Activated naive CD4-positive, alpha-beta T cell treated with Interleukin-2 at 50 U/mL for 16 hours (primary cell): ENCODE measurements at places on chromosomes 2 and 18.

DNA sequence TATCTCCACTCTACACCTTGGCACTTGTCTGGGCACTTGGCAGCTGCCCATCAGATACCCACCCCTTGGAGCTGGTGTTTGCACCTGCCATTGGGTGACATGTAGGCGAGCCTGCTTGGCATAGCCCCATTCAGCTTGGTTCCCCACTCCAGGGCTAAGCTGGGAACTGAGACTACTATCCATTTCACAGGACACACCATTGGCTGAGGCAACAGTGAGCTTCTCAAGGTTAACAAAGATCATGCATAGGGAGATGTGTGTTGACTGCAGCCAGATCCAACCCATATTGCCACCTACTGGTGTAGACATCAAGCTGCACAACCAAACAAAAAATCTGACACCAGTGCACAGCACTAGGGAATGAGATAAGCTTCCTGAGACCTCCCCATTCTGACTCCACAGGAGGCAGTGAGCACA, 1389.8 kb upstream of the TMEFF2 start:
- DNase-seq: no peak

- no peak for DNase-seq
These were observed 220.8 kb downstream of the MYCN start for GRCh38 chr2:16161085-16161565.

DNA sequence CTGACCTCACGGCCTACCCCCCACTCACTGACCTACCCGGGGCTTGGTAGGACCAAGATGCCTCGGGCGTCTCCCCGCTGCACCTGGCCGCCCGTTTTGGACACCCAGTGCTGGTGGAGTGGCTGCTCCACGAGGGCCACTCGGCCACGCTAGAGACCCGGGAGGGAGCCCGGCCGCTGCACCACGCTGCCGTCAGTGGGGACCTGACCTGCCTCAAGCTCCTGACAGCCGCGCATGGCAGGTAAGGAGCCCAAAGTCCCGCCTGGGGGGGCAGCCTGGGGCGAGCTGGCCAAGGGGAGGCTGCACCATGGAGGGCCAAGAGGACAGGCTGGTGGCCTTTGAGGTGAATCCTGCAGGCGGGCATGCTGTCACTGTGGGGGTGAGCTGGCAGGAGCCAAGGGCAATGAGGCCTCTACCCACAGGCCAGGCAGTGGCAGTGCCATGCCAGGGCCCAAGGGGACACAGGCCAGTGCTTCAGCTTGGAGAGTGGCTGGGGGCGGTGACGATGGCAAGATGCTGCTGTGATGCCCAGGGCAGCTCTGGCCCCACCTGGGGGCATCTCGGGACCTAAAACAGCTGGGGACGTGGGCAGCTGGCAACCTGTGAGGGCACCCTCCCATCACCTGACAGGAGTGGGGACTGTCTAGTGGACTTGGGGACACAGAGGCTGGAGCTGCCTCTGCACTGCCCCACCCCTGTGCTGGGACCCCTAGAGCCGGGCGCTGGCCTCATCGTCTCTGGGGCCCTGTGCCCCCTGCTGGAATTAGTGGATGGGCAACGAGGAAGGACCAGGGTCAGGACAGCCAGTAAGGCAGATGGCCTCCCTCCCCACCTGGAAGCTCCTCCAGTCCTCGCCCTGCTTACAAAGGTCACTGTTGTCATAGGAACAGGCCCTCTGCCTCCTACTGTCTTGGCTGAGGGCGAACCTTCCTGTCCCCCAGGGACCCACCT, 2.0 kb downstream of the ESPNL start:
- peak; percentile 1 for DNase-seq

DNA sequence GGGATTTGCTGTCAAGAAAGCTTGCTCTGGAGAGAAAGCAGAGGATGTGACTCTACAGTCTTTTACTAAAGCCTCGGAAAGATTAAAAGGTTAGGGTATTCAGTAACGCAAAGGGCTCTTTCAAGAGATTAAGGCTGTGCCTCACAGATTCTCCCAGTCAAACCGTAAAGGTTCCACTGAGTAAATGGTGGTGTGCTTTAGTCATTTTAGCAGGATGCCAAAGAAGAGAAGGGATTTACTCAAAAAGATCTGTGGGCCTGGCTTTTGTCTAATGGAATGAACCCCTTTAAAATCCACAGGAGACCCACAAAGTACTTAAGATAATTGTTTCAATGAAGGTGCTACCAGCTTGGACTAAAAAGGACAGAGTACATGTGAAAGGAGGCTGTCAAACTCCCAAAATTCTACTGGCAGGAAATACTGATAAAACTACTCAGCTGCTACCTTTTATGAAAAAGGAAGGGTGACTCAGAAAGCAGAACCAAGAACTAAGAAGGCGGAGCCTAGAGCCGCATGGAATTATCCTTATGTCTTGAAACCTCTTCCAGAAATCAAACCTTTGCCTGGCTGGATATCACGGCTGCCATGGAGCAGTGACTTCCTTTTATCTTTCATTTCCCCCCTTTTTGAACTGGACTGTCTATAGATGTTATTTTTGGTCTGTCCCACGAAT, 670.2 kb upstream of the ZEB2 start:
- DNase-seq: no peak

DNA sequence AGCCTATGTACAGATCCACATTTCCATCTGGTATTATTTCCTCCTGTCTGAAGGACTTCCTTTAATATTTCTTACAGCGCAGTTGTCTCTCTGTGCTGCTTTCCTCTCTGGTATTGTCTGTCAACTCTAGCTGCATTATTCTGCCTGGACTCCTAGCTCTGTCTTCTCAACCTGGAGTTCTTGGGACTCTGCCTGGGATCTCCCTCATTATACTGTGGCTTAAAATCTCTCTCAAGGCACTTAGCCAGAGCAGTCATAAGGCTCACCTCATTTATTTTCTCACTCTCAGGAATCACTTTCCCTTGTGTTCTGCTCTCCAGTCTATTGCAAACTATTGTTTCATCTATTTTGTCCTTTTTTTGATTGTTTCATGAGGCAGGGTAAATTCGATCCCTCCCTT, 850.4 kb downstream of the ERBB4 start:
- DNase-seq: no peak

- no peak for DNase-seq
These were observed 243.2 kb upstream of the BOD1L2 start for GRCh38 chr18:56903686-56904085.

GRCh38 chr18:9206421-9206820, 69.8 kb downstream of the ANKRD12 start:
- DNase-seq: no peak

DNA sequence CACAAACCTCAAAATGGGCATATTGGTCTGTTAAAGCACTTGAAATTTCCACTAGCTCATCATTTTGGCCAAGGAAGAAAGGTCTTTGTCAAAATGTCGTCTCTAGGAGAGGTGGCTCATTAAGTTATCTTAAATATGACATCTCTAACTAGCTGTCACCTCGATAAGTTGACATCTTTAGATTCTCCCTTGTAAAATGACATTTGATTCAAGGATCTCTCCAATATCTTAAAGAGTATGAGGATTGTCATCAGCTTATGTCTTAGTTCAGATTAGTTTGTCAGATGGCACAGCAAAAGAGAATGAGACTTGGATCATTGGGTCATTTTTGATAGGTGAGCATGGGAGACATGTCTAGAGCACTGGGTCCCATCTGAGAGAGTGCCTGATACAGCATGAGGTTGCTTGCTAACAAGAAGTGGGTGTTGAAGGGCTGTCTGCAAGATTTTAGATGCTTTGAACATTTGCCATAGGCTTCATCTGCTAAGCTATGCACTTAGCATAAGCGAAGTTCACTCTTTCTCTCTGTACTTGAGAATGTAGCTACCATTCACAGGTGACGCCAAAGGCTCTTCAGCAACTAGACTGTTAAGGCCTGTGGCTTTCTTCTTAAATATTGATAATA, 12.9 kb downstream of the PTPRM start:
- DNase-seq: no peak

DNA sequence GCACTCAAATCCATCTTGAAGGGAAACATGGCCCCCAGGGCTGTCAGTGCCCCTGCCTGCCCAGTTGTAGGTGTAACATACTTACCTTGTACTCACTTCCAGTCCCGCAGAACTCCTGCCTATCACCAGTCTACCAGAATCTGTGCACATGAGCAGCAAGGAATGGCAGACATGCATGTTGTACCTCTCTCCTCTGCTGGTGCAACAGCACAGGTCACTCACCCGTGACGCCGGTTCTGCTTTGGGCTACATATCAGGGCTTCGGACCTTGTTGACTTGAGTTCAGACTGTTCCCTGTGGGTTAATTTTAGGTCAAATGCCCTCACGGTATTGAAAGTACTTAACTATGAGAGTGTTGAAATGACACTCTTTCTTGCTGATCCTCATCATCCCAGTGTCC, 215.7 kb downstream of the TPGS2 start:
- no peak for DNase-seq

- no peak for DNase-seq
These were observed 115.2 kb downstream of the ROCK1 start for GRCh38 chr18:20996418-20996817.

- no peak for DNase-seq
These were observed 273.6 kb downstream of the HRH4 start for GRCh38 chr18:24734058-24734457.

GRCh38 chr2:106030287-106031268, 163.5 kb downstream of the UXS1 start:
- peak; percentile 65 for DNase-seq

GRCh38 chr2:45612285-45612684, 1.2 kb upstream of the SRBD1 start:
- no peak for DNase-seq

- DNase-seq: no peak
These were observed 197.6 kb downstream of the LDLRAD4 start for GRCh38 chr18:13416208-13416607.

- no peak for DNase-seq
These were observed 119.3 kb upstream of the TWIST2 start for GRCh38 chr2:238728330-238729260.

DNA sequence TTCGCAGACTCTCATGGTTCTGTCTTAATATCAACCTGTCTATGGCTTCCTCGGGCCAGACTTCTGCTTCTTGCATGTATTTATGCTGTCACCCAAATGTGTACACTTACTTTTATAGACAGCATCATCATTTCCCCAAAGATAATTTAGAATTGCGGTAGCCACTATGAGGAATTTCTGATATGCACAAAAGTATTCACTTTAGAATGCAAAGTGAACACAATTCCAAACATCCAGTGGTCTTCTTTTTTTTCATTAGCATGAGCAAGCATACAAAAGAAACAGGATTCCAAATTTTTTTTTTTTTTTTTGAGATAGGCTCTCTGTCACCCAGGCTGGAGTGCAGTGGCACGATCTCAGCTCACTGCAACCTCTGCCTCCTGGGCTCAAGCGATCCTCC, 21.0 kb upstream of the MCFD2 start:
- no peak for DNase-seq

- DNase-seq: no peak
These were observed 5.8 kb upstream of the TWSG1 start for GRCh38 chr18:9328776-9329175.

- no peak for DNase-seq
These were observed 954.3 kb upstream of the ACVR2A start for GRCh38 chr2:146890491-146890890.

GRCh38 chr2:99734236-99734635, 244.4 kb upstream of the REV1 start:
- DNase-seq: no peak

- DNase-seq: peak; percentile 40
These were observed 600 bp downstream of the RALB start for GRCh38 chr2:120253021-120253882.

DNA sequence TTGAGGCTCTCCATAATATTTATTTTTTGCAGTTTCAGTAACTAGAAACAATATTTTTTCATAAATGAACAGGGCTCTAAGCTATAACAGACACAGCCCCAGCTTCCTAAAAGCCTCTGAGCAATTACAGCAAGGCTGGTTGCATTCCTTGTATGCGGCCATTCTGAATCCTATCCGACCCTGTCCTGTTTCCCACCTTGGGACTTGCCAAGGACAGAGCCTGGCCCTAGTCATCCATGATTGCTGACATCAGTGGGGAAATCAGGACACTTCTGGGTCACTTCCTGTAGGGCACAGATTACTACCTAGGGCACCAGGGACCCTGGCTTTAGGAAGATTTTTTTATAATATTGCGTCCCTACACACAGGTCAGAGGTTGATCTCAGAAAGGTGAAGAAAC, 5.5 kb downstream of the TMEM177 start:
- no peak for DNase-seq

- DNase-seq: no peak
These were observed 119.2 kb downstream of the CYP26B1 start for GRCh38 chr2:72028351-72028995.
